ENCODE measurements at places on chromosomes 16 and 17.

GRCh38 chr16:9260666-9261065 lies 169.2 kb downstream of the HAPSTR1 start:
- DNase-seq: no peak

GRCh38 chr16:85124636-85125346 lies 12.5 kb upstream of the CIBAR2 start:
- DNase-seq: no peak

- DNase-seq: peak; percentile 55
Observed at GRCh38 chr17:35373984-35374765, 754 bp upstream of the SLFN11 start.

DNA sequence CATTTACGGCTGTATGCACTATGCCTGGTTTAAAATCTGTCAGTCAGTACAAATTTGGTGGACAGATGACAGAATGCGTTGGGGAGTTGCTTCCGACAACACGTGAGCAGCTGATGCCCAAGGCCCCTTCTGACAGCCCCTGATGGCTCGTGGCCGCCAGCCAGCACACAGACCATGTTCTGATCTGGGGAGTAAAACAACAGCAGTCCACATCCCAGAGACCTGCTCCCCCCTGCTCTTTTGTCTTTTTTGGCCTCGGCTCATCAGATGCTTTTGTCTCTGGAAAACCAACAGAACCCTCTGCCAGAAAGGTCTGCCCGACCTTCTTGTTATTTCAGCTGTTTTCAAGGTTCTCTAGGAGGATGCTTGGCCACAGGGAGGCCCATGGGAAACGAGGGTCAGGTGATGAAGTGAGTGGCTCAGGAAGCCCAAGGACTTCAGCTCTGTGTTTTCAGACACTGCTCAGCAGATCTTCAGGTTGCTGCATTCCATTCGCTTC lies 10.8 kb downstream of the ARSG start:
- DNase-seq: no peak

GRCh38 chr17:7403727-7403976 lies 245 bp downstream of the TMEM256 start:
- no peak for DNase-seq

- no peak for DNase-seq
Observed at GRCh38 chr16:549544-550263, 10.5 kb upstream of the PRR35 start.

Measured in inflammatory macrophage (primary cell).